ENCODE measurements at places on chromosomes 16 and 17. TPM values are rescaled to one million over a fixed set of nuclear protein-coding genes. Genes with fewer than 3 reads are reported as not detected.

GRCh38 chr16:69188236-69188549, 1.2 kb downstream of the SNTB2 start:
- no peak for DNase-seq

- no peak for DNase-seq
These were observed 18.7 kb upstream of the NSMCE1 start for GRCh38 chr16:27287051-27287811.

DNA sequence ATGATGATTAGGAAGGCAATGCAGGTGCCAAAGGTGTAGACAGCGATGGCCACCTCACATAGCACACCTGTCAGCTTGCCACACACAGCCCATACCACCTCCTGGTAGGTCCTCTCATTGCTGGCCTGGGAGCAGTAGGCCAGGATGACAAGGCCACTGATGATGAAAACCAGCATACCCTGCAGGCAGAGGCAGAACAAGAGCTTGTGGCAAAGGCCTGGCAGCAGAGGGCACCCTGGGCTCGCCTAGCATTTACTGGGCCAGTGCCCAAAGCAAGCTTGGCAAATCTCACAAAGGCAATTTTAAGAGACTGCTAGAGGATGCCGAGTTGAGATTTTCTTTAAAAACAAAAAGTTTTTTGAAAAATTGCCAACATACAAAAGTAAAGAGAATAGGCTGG, 5.9 kb downstream of the SLC38A7 start:
- DNase-seq = no peak

GRCh38 chr17:32567511-32567910, 80.7 kb downstream of the CDK5R1 start:
- no peak for DNase-seq

GRCh38 chr17:70622368-70623260, 453.3 kb downstream of the KCNJ2 start:
- DNase-seq = no peak

DNA sequence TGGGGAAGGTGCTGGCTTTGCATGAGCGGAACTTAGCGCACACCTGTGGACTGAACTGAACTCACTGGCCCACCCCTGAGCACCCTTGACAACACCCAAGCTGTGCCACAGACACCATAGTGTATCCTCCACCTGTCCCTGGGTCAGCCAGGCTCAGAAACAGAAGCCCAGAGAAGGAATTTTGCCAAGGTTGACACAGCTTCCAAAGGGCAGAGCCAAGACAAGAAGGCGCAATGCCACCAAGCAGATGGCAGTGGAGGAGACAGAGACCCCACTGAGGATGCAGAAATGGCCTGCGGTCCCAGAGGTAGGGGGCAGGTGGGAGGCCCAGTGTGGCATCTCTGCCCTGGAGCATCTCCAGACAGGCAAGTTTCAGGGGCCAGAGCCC, 169.0 kb downstream of the ENGASE start:
- DNase-seq = no peak

The CCL8 gene
- not detected for total RNA-seq

The NACA2 gene
- total RNA-seq = not detected
